ENCODE measurements at places on chromosomes 5 and 9.
A peak's percentile ranks its signal among the peaks of the same experiment; 100 is the strongest.

GRCh38 chr5:171823269-171823668 is 37.7 kb downstream of the SMIM23 start:
- no peak for DNase-seq

DNA sequence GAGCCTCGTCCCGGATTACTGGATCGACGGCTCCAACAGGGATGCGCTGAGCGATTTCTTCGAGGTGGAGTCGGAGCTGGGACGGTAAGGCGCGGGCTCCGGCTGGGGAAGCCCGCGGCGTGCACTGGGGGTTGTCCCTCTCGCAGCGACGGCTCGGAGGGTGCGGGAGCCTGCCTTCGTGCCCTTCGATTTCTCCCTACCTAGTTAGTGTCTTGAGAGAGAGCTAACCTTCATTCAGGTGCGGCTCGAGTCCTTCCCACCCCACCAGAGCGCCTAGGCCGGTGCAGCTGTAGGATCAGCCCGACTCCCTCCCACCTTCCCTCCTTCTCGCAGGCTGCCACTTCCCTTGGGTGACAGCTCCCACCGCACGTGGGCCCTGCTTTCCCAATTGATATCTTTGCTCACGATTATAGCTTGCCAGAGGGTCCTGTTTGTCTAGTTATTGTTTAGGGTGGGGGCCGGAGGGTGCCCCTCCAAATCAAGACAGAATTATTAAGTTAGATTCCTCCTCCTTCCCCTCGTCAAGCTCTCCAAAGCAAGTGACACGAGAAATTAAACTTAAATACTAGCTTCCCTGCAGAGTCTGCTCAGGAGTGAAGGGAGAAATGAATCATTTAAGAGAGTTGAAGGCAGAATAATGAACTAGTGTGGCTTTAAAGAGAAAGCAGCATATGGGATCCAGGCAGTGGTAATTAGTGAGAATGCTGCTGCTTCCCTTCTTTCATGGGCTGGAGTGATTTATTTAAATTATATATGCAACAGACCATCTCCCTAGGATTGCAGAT is 569 bp downstream of the CAMK4 start:
- DNase-seq: no peak

- DNase-seq: no peak
These were observed 587 bp downstream of the C5orf47 start for GRCh38 chr5:173989432-173990082.

DNA sequence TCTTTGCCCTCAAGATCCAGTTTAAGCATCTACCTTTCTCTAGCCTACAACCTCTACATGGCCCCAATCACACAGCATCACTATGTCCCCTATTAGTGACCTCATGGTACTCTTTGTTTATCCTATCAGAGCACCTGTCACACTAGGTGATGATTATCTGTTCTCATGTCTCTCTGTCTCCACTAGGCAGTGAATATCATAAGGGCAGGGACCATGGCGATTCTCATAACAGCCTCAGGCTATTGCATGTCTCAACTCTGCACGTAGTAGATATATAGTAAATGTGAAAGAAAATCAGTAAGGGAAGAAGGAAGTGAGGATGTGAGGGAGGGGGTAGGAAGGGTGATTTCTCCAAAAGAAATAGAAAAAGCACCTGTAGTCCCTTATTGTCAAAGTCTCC is 311.0 kb downstream of the NSG2 start:
- no peak for DNase-seq

DNA sequence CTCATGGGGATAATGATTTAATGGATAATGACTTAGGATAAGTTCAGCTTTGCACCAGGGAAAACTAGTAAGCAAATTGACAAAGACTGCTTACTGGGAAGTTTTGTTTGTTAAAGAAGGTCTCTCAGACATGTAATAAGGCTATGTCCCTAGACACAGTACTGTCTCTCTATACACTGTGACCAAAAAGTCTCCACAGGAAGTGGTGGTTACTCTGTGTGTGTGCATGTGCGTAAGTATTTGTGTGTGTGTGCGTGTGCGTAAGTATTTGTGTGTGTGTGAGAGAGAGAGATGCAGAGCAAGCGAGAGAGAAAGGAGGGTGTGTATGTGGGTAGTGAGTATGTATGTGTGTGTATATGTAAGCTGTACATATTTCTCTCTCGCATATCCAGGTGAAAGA is 229.6 kb downstream of the GLIS3 start:
- no peak for DNase-seq

DNA sequence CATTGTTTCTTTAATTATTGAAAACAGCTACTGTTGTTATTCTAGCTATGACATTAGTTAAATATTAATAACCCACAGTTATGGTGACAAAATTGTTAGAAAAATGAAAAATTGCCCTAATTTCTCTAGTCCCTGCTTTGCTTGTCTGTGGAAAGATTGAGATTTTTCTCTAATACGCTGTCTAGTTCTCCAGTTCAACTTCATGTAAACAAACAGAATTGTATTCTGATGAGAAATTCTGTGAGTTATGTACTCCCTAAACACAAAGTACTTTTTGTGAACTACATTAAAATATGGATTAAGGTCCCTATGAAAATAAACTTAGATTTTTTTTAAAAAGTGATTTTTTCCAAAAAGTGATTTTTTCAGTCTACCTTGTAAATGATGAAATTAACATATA is 8.7 kb downstream of the SLF1 start:
- DNase-seq: no peak

- DNase-seq: no peak
These were observed 115.2 kb downstream of the LHFPL2 start for GRCh38 chr5:78533356-78533755.

GRCh38 chr9:89710697-89711096 is 105.9 kb downstream of the GADD45G start:
- DNase-seq: no peak

- DNase-seq: no peak
These were observed 90.1 kb downstream of the LMNB1 start for GRCh38 chr5:126866851-126867636.

GRCh38 chr5:91212714-91213092 is 170.4 kb downstream of the ARRDC3 start:
- no peak for DNase-seq

DNA sequence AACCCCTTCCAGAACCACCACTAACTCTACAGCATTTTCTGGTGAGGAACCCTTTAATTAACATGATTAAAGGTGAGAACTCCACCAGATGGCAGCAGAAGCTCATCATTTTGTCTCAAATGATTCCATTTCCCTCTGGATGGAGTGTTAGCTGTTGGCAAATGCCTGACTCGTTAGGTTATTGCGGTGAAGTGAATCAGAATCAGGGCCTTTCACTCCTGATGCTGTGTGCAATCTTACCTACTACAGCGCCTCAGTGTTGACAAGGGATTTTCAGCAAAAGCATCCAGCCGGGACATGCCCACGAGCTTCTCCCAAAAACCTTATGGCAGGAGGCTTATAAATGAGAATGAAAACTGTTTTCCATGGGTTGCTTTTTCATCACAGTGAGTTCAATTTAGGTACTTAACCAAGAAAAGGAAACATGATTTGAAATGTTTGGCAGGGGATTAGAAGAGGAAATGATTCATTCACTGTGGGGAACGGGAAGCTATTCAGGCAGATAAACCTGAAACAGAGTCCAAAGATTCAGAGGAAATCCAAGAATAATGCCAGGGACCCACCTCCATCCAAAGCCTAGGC is 48.0 kb upstream of the CAST start:
- peak; percentile 8 for DNase-seq

DNA sequence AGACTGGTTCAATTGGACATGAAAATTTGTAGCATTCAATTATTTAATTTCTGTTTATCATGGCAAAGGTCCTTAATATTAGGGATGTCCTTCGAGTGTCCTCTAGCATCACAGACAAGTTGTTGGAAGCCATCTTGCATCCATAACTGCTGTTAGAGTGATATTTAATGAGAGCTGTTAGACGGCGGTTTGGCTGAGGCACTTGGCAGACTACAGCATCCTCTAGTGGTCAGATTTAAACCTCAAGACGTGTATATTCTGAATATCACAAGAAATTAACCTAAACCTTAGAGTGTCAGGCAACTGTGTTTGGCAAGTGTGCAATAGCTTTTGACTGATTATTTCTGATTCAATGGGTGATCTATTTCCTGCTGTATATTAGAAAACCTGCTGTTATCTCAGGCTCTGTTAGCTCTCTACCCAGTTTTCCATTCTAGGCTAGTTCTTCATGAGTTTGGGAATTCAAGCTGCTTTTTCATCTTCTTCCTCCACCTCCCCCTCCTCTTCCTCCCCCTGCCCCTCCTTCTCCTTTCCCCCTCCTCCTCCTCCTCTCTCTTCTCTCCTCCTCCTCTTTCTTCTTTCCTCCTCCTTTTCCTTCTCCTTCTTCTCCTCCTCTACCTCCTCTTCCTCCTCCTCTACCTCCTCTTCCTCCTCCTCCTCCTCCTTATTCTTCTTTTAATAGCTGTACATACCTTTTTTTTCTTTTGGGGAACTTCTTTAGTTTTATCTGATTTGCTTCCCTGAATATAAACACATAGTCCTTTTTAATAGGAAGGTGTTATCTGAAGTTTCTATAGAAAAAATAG is 8.6 kb downstream of the SPINK1 start:
- peak; percentile 1 for DNase-seq

DNA sequence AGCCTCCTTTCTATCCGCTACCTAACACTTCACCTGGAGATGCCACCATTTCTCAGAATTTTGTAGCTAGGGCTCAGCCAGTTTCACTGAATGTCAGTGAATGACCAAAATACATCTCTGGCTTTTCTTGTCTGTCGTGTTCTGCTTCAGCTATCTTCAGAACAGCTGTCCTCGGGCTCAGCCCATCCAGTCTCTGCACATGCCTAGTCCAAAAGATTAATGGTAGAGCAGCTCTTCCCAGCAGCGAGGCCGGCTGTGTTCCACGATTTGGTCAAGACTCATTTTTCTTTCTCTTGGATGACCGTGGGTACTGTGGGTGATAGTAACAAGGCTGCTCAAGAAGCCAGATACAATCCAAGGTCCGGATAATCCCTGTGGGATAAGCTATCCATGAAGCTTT is 342.8 kb downstream of the GABRG2 start:
- no peak for DNase-seq

DNA sequence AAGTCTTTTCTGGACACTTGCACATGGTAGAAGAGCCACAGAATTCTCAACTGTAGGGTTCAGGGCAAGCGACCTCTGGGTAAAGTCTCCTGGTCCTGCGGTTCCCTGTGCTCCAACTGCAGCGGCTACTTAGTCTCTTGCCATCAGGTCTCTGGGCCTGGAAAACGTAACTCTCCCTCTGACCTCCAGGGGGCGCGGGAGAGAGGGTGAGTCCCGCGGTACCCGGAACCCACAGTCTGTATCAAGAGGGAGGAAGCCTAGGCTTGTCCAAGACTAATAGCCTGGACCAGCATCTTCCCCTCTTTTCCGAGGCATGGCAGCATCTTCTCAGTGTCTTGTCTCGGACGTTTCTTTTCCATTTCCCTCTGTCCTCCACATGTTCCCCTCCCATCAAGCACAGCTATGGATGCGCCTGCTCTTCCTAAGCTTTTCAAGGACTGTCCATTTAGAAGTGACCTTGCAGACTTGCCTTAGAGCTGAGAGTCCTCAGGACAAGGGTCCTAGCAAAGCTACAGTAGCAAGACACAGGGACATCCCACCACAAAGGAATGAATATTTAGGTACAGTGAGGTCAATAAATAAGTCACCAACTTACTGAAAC is 59.3 kb downstream of the FSTL4 start:
- no peak for DNase-seq

GRCh38 chr5:116652903-116653302 is 78.3 kb upstream of the SEMA6A start:
- DNase-seq: no peak

- no peak for DNase-seq
These were observed 27.0 kb upstream of the ZNF622 start for GRCh38 chr5:16492398-16493140.

GRCh38 chr5:45334939-45335338 is 361.2 kb downstream of the HCN1 start:
- no peak for DNase-seq

DNA sequence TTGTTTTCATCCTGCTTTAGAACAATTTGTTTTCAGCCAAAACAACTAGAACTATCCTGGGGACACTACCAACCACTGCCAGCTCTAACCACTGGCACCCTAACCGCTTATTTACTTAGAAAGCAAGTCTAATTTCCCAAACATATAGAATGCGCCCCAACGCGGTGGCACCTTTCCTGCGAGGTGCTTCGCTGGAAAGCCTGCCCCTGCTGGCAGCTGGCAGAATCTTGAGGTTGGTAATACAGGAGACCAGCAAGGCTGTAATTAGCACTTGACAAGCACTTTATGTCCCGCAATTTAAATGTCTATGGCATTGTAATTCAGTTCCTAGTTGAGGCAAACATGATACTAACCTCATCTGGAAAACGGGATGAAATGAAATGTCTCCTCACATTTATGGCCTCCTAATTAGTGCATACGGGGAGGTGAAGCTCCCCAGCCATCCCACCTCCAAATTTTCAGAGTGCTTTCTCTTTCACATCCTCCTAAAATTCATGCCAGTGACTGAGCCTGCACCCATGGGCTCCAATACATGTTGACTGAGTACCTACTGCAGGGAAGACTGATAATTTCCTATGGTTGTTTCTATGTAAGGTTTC is 30.4 kb downstream of the GABBR2 start:
- DNase-seq: no peak

GRCh38 chr9:37187292-37187691 is 66.9 kb downstream of the ZCCHC7 start:
- no peak for DNase-seq

GRCh38 chr5:65413822-65414221 is 67.9 kb downstream of the ADAMTS6 start:
- no peak for DNase-seq

DNA sequence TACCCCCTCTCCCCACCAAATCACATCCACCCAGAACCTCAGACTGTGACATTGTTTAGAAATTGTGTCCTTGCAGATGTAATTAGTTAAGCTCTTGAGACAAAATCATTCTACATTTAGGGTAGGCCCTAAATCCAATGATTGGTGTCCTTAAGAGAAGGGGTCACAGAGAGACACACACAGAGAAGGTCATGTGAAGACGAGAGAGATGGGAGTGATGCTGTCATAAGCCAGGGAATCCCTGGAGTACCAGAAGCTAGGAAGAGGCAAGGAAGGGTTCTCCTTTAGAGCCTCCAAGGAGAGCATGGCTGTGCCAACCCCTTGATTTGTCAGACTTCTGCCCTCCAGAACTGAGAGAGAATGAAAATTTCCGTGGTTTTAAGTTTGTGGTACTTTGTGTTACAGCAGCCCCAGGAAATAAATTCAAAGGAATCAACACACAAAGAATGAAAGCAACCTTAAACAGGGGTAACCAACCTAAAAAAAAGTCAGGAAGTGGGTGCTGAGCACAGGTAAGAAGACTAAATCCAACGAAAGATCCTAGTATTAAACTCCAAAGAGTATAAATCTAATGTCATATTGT is 33.6 kb downstream of the TIMD4 start:
- DNase-seq: no peak

DNA sequence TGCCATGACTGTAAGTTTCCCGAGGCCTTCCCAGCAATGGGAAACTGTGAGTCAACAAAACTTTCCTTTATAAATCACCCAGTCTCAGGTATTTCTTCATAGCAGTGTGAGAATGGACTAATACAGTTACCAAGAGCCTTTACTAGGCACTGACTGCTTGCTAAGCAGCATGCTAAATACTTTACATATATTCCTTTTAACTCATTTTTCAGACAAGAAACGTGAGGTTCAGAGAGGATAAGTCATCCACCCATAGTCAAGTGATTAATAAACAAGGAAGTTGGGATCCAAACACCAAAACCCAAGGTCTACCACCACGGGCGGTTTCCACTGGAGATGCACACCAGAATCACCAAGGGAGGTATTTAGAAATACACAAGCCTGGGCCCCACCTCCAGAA is 50.8 kb downstream of the GABBR2 start:
- DNase-seq: no peak

Data from effector memory CD4-positive, alpha-beta T cell (primary cell).